ENCODE measurements at places on chromosomes 13 and 19.

GRCh38 chr19:50377517-50377916, 1.3 kb downstream of the NR1H2 start:
- DNase-seq, result no peak

DNA sequence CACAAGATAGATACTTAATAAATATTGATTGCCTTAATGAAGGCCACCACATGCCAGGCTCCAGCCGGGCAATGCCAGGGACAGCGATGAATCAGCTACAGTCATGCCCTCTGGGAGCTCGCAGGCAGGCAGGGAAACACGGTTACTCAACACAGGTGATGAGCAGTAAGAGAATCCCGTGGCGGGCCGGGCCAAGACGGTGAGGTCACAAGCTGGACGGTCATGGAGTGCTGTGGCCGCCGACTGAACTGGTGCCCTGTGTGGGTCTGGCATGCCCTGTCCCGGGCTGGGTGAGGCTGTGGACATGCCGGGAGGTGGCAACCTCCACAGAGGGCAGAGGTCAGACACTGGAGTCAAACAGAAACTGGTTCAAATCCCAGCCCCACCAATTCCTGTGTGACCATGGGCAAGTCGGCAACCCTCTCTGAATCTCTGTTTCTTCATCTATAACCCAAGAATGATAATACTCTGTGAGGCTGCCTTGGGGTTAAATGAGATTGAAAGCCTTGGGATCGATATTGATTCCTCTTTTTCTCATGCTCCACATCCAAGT, 13.2 kb upstream of the PAK4 start:
- no peak for DNase-seq

DNA sequence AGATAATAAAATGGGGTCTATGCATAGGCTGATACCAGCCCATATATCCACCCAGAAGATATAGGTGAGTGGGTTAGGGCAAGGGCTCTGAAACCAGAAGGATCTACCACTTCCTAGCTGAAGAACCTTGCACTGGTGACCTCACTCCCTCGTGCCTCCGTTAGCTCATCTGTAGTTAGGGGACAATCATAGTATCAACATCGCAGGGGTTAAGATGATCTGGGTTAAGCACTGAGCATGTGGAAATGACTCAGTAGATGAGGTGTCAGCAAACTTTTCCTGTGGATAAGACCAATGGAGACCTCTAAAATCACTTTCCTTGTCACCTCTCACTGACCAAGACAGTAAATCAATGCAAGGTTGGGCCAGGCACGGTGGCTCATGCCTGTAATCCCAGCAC, 30.5 kb downstream of the TNFSF14 start:
- DNase-seq, result no peak

GRCh38 chr13:112839356-112840105, 129.5 kb upstream of the MCF2L start:
- no peak for DNase-seq

DNA sequence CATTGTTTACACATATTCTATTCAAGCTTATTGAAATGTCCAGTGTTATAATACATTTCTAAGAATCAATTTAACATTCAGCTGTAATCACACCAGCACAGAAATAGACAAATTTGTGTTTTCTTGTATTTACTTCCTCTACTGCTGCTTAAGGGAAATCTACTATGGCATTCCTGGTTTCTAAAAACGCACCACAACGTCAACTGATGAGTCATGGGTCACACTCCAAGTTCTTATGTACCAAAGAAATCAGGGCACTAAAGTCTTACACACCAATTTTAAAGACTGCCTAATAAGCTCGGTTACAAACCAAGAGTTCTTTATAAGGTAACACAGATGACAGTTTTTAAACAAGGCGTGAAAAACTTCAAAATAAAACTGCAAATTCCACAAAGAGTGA, 13.2 kb downstream of the LNX2 start:
- DNase-seq, result peak; percentile 87

DNA sequence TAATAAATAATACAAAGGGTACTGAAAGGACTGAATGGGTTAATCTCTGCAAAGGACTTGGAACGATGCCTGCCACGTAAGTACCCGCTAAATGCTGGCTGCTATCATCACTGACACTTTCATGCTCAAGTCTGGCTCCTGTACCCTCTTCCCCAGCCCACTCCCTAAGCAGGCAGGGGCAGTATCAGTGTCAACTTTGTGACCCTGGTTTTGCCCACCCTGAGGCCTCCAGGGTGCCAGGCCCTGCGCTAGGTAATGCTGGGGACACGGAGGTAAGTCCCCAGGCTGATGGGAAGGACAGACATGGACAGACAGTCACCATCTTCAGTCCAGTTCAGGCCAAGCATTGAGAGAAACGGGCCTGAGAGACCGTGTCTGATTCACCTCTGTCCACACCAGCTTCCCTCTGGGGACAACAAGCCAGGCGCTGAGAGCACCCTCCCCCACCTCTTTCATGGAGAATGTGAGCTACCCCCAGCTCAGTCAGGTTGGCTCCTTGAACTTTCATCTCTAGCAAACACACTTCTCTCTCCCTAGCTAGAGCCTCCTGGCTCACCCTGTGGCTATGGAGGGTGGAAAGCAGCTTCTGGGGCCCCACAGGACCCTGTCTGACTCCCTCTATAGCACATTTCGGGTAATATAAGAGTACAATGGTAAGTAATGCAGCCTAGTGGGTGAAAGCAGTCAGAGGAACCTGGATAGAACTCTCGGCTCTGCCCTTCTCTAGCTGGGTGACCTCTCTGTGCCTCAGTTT, 800 bp downstream of the ETFB start:
- DNase-seq, result peak; percentile 71

GRCh38 chr13:94454906-94455305, 24.6 kb downstream of the DCT start:
- no peak for DNase-seq

DNA sequence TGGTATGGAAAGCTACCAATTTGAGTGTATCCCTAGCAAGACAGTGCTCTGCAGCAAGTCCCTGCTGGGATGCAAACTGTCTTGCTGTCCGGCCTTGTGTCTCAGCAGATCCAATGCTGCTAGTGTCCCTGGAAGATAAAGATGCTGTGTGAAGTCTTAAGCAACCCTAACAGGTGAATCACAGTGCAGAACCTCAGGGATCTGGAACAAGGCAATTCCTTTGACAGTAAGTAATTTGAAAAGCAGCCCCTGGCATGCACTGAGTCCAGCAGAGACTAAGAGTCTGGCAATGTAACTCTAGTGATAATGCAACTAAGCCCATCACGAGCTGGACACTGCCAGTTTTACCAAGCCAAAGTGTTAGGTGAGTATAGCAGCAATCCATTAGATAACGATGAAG, 1.7 kb upstream of the UCHL3 start:
- no peak for DNase-seq

DNA sequence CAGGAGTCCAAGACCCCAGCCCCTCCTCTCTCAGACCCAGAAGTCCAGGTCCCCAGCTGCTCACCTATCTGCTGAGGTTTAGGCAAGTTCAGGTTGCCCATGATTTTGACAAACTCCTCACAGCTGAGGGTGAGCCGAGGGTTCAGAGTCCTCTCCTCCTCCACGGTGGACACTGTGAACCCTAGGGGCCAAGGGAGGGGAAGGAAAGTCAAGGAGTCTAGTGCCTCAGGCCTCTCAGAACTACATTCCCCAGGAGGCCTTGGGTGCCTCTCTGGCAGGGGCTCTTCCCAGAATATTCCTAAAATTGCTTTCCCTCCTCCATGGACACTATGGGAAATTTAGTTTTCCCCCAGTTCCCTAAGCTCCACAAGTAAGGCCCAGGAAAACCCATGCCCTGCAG, 3.3 kb upstream of the PHLDB3 start:
- DNase-seq, result no peak

GRCh38 chr19:35851213-35852028, 883 bp downstream of the NPHS1 start:
- DNase-seq, result no peak

GRCh38 chr19:472005-472858, 11.4 kb upstream of the SHC2 start:
- no peak for DNase-seq

- no peak for DNase-seq
These were observed 62.9 kb upstream of the SPATA13 start for GRCh38 chr13:24097667-24098066.

DNA sequence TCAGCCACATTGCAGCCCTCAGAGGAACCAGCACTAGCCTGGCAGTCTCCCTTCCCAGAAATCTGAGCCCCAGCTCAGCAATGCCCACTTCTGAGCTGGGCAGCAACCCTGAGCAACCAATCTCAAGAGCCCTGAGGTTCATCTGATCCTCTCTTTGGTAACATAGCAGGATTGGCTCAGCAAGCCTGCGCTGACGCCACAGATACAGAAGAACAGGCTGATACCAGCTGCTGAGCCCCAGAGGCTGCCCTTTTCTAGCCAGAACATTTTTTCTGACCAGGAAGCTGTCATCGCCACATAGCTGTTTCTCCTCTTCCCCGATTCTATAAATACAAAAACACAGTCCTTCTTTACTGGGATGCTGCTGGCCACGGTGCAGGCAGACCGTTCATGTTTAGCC, 59.8 kb downstream of the TRPM4 start:
- peak; percentile 22 for DNase-seq

DNA sequence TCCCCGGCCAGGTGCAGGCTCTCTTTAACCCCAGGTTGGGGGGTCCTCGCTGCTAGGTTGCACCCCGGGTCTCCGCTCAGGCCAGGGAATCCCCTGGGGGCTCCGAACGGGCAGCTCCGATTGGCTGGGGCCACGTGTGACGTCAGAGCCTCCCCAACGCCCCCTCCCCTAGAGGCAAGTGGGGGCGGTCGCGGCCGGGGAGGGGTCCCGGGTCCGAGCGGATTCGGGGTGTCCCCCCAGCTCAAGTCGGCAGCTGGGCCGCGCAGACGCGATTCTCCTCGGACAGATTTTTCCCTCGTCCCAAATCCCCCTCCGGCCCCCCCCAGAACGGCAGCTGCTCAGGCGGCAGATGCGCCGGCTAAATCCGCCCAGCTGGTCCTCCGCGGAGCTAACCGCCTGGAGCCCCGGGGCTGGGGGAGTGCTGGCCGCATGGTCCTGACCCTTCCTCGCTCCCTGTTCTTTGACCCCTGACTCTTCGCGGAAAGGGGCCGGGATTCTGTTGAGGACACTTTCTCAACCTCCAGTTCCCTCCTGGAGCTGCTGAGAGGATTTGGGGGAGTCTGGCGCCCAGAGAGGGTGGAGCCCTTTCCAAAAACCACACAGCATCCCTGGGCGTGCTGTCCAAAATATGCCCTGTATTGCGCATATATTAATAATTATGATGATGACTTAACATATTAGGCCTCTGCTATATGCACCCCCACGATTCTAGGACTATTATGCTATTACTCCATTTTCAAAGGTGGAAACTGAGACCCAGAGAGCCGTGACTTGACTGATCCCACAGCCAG, 25.4 kb upstream of the SEMA6B start:
- peak; percentile 40 for DNase-seq

- no peak for DNase-seq
These were observed 331.2 kb downstream of the SPRY2 start for GRCh38 chr13:80009760-80010159.

- no peak for DNase-seq
These were observed 28.9 kb upstream of the ZNF808 start for GRCh38 chr19:52498571-52498970.

- no peak for DNase-seq
These were observed 4.6 kb downstream of the NFIC start for GRCh38 chr19:3370728-3371591.

DNA sequence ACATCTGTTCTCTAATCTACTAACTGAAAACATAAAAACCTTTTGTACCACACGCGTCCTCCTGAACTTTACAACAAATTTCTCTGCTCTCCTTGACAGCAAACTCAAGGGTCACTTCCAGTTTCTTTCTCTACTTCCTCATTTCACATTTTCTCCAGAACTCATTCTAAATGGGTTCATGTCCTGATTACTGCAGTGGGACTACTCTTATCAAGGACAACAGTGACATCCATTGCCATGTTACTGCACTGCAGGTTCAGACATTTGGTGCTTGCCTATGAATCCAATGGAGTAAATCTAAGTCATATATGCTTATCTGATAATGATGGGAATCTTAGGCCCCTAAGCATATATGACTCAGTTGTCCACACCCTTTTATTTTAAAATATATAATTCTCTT, 35.3 kb downstream of the FPR3 start:
- no peak for DNase-seq

GRCh38 chr19:6056801-6057650, 53.3 kb downstream of the RFX2 start:
- DNase-seq, result peak; percentile 98

GRCh38 chr19:5587661-5588060, 19.9 kb upstream of the TINCR start:
- DNase-seq, result no peak

GRCh38 chr13:73873940-73874830, 260.0 kb downstream of the KLF12 start:
- DNase-seq, result no peak

- DNase-seq, result peak; percentile 85
These were observed 256.9 kb downstream of the SPRY2 start for GRCh38 chr13:80083853-80084676.

DNA sequence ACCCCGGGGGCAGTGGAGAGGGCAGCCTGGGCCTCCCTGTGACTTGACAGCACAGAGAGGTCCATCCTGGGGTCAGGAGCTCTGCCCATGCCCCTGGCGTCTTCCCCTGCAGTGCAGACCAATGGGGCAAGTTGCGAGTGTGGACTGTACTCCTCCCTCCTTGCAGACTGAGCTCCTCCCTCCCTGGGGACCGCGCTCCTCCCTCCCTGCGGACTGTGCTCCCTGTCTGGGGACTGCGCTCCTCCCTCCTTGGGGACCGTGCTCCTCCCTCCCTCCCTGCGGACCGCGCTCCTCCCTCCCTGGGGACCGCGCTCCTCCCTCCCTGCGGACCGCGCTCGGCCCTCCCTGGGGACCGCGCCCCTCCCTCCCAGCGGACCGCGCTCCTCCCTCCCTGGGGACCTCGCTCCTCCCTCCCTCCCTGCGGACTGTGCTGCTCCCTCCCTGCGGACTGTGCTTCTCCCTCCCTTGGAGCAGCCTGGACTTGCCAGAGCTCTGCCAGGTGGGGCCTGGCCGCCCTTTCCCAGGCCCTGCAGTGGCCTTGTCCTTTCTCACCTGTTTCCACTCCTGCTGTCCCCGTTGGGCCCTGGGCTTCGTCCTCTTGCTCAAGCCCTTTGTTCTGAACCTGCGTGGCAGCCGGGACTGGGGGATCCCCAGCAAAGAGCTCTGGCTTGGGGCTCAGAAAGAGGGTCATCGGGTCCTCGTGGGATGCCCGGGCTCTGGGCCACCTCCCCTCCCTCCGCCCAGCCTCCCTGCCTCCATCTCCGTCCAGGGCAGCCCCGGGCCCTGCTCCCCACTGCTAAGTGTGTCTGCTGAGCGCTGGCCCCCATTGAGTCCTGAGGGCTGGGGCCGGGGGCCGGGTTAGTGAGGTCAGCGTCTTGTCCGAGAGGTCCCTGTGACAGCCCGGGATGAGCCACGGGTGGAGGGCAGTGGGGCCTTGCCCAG, 6.8 kb downstream of the GAMT start:
- no peak for DNase-seq

DNA sequence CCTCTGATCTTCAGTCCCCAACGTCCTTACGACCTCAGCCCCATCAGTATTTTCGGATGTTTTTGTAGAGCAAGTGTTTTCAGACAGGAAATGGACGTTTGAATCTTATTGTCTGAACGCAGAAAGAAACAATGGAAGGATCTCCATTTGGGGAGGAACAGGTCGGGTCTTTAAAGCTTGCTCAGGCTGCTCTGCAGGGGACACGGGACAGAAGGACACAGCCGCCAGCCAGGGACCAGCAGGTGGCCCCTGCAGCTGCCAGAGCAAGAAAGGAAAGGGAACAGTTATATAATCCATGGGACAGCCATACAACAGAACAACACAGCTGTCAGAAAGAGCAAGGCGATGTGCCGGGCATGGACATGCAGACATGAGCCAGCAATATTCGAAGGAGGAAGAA, 18.5 kb upstream of the IGLON5 start:
- no peak for DNase-seq

GRCh38 chr19:53007200-53007599, 6.5 kb upstream of the ERVV-1 start:
- DNase-seq, result no peak
